DMS153 (cell line): ENCODE measurements at places on chromosomes 5 and 9.

- DNase-seq = no peak
Observed at GRCh38 chr5:1000329-1000728, 8.3 kb upstream of the NKD2 start.

DNA sequence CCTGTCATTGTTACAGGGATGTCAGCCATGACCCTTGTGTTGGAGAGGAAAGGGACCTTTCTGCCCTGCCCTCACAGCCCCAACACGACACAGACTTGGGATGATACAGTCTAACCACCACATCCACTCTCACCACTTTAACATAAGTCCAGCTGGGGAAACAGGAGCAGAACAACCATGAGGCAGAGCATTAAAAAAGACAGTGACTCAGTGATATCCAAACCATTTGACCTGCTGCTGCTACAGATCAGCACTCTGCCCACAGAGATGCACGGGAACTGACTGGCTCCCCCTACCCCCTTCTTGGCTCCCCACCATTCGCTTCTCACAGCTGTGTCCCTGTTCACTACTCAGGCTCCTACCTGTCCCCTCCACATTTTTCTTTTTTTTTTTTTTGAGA lies 458.6 kb downstream of the ZNF608 start:
- no peak for DNase-seq

GRCh38 chr5:170266570-170267381 lies 30.8 kb downstream of the LCP2 start:
- no peak for DNase-seq

DNA sequence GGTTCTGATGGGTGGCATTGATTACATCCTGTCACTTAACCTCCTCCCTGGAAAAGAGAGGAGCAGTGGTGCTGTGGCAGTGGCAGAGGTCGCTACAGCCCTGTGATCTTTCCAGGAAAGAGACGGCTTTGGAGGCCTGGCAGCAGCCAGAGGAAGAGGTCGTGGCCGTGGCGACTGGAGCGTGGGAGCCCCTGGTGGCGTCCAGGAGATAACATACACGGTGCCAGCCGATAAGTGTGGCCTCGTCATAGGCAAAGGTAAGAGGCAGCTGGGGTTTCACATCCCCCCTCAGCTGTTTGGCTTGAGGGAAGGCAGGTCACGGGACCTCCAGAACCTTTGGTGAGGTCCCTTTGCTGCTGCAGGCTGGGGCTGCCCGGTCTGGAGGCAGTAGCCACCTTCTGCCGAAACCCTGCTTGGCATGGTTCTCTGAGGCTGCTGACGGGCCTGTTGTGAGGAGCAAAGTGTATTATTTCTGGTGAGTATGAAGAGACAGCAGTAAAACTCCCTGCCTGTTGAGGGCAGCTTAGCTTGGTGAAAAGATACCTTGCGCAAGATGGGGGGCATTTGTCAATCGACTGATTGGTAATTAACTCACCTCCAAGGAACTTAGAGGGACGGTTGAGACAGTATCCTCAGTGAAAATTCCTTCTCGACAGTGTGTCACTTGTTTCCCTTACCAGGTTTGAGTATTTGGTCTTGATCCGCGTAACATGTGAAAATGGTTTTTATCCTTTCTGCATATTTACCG lies 38.0 kb upstream of the PRDM12 start:
- no peak for DNase-seq

- DNase-seq = no peak
Observed at GRCh38 chr9:75964427-75964826, 74.0 kb downstream of the PCSK5 start.

DNA sequence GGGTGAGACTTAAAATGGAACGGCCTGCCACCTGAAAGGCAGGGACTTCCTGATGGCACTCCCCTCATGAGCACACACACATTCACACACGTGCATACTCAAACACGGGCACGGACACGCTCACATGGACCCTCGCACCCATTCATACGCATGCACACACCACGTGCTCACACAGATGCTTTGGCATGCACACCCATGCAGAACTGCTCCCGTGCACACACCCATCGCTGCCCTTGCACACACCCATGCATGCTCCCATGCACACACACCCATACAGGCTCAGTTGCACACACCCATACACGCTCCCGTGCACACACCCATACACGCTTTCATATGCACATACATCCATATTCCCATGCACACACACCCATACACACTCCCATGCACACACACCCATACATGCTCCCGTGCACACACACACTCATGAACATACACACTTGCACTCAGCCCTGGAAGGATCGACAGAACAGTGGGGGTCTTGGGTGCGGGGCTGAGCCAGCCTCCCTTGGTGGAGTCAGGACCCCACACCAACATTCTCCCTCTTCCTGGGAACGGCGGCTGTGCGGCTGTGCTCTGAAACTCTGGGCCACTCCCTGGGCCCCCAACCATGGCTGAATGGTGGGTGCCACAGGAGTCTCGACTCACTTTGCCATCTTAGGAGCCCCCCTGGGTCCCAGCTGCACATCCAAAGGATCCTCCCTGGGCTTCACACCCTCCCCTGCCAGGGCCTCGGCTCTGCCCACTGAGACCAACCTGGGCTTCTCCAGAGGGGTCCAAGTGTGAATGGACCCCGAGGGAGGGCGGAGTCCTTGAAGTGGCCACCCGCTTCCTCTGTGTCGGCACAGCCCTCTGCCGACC lies 115.2 kb downstream of the RXRA start:
- DNase-seq = no peak

- DNase-seq = no peak
Observed at GRCh38 chr9:401223-401622, 186.6 kb downstream of the DOCK8 start.

- no peak for DNase-seq
Observed at GRCh38 chr5:111563031-111563822, 50.9 kb upstream of the STARD4 start.

- DNase-seq = no peak
Observed at GRCh38 chr5:143041461-143041860, 271.3 kb downstream of the ARHGAP26 start.

- DNase-seq = no peak
Observed at GRCh38 chr9:104885818-104886709, 41.9 kb downstream of the ABCA1 start.

GRCh38 chr9:129669141-129669718 lies 3.8 kb downstream of the PRRX2 start:
- no peak for DNase-seq

GRCh38 chr5:26568316-26568715 lies 470.1 kb downstream of the CDH9 start:
- no peak for DNase-seq
